ENCODE measurements at places on chromosomes 2 and 18.

DNA sequence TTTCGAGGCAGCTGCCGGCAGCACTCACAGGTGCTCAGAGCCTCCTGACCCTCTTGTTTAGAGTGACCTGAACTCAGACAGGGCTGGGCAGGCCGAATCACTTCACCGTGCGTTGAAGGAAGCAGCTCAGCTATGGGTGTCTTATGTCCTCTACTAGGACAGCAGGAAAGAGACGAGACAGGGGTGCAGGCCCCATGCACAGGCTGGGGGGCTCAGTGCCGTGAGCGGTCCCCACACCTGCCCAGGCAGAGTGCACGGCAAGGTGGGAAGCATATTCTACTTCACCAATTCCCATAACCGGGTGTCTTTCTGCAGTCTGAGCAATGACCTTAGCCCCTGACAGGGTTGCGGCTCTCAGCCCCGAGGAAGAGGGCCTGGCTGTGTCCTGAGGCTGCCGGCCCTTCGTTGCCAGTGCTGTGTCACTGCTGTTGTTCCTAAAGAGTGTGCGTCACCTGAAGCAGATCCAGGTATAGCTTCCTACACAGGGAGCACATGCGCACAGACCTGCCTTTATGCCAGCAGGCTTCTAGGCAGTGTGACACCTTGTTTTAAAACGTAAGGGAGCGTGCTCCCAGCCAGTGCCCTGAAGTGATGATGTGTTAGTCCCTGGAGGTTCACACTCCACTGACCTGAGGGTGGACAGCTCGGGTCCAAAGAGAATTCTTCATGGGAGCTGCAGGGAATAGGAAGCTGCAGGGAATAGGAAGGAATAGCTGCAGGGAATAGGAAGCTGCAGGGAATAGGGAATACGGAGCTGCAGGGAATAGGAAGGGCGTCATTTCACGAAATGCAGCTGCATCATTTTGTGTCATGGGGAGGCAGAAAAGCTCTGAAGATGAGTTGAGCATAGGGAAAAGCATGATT is 207.9 kb upstream of the SALL3 start:
- DNase-seq, result no peak

DNA sequence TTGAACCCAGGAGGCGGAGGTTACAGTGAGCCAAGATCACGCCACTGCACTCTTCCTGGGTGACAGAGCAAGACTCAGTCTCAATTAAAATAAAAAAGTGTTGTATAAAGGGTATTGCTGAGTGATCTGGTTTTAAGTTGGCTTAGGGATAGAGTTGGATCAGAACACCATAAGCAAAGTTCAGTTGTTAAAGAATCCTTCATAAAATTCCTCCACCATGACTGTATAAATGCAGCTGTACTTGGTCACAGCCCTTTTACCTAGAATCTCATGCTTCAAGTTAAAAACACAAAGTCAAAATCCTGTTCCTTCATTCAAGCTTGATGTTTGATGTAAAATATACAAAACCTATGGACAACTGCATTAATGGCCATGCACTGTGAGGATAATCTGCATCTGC is 33.4 kb upstream of the PNO1 start:
- DNase-seq, result no peak

GRCh38 chr2:53880756-53881155 is 21.0 kb upstream of the GPR75 start:
- DNase-seq, result no peak

DNA sequence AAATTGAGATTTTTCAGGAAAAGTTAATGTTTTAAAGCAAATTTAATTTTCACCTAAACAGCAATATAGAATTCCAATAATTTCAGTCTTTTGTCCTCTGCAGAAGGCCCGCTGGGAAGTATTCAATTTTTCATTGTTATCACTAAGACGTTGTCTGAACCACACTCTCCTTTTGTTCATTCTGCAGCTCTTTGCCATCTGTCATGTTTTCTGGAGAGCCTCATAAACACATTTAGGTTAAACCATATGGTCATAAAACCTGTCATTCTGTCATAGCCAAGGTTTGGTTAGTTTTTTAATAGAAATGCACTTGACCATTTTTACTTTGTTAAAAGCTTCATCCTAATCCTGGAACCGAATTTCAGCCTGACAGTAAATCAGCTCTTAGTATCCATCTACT is 54.0 kb upstream of the PGAP1 start:
- no peak for DNase-seq

DNA sequence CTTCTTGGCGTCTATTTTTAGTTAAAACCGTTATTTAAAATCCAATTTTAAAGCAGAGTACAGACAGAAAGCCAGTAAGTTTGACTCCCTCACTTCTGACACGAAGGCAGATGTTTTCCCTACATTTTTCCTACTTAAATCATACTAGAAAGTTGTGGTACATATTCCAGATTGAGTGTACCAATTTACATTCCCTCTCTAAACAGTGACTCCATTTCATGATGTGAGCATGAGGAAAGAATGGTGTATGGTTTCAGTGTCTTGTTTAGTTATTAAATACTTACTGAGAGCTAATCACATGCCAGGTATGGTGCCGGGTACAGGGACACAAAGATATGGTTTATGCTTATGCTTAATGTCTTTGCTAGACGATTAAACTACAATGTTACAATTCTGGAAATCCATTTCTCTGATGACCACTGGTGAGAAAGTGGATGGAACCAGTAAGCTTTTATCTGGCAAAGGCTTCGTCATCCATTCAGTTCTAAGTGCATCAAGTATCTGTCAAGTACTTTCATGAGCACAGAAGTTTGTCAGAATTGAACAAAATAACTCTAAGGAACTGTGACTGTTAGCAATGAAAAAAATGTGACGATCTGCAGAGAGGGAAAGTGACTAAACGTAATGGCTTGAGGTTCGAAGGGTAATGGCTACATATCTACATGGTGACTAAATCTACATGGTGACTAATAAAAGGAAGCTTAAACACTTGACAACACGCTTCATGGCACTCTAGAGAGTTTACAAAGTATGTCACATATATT is 25.7 kb downstream of the MAP4K3 start:
- DNase-seq, result no peak

DNA sequence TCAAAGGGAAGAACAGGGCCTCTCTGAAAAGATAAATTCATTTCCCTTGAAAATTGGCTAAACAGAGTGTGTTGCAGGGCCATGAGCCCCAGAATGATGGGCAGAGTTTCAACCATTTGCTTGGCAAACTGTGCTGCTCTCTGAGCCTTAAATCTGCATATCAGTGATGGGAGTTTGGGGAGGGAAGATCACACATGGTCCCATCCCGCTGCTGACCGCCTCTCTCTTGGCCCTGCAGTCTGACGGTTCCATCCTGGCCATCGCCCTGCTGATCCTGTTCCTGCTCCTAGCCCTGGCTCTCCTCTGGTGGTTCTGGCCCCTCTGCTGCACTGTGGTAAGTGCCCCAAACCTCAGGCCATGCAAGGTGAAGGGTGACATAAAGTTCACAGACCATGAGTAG is 139.0 kb downstream of the ANTXR1 start:
- DNase-seq, result no peak

DNA sequence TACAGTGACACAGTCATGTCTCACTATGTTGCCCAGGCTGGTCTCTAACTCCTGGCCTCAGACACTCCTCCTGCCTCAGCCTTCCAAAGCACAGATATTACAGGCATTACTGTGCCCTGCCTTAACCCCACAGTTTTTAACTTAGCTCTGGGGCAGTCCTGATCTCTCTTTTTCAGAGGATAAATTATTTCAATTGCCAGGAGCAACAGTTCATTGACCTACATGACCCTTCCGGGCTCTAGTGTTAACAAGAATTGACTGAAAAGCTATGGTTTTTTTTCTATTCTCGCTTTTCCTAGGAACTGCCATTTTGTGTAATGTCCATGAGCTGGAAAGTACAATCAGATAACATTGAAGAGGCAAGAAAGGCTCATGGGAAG is 92.8 kb downstream of the HNRNPLL start:
- DNase-seq, result no peak

DNA sequence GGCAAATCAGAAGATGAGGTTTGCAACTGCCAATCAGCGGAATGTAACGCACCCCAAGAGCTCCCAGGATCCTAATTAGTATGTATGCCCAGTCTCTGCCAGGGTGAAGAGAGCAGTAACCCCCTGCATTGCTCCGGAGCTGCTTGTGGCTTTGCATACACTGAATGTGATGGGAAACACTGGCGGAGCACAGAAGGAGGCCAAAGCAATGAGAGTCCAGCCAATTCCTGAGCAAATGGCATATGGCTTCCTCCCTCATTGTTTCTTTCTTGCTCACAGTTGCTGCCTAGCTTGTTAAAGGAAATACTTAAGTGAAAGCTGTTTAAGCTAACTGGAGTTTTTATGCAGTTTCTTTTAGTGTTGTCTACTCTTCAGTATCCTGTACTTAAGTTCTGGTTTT is 343.5 kb upstream of the NT5C1B start:
- no peak for DNase-seq

DNA sequence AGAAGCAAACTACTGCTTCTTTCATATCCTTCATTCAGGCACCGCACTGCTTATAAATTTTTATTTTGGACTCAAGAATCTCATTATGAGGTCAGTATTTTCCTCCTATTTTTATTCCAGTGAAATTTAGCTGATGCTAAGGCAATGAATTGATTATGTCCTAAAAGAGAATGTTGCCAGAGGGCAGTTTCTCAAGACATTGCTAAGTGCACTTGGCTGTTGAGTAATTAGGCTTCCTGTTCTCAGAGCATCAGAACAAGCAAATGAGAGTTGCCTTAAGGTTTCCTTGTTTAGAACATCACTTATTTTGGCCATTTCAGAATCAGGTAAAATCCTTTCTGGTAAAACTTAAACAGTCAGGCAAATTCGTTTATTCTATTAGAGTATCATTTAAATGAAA is 548.6 kb upstream of the ZEB2 start:
- DNase-seq, result no peak

- no peak for DNase-seq
These were observed 135.8 kb upstream of the SH3BP4 start for GRCh38 chr2:234816056-234816455.

DNA sequence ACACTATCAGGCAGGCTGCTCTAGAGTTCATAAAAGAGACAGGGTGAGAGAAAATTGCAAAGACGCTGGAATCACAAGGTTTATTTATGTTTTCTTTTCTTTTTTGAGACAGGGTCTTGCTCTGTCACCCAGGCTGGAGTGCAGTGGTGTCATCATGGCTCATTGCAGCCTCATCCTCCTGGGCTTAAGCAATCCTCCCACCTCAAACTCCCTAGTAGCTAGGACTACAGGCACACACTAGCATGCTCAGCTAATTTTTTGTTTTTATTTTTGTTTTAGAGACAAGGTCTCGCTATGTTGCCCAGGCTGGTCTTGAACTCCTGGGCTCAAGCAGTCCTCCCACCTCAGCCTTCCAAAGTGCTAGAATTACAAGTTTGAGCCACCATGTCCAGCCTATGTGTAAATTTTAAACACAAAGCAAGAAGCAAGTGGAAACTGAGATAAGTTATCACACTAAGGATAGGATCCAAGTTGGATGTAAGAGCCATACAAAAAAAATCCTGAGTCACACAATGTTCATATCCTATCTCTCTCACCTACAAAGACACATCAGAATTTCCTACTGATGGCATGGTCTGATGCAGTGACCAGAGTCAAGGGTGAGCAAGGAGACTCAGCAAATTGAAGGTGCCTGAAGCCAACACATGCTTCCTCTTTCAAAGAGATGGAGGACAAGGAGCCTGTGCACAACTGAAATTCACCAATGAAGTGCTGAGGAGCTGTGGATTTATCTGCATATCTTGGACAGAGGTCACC is 31.4 kb downstream of the MYL12B start:
- no peak for DNase-seq

GRCh38 chr2:56132138-56132537 is 51.7 kb upstream of the CCDC85A start:
- DNase-seq, result peak; percentile 75

DNA sequence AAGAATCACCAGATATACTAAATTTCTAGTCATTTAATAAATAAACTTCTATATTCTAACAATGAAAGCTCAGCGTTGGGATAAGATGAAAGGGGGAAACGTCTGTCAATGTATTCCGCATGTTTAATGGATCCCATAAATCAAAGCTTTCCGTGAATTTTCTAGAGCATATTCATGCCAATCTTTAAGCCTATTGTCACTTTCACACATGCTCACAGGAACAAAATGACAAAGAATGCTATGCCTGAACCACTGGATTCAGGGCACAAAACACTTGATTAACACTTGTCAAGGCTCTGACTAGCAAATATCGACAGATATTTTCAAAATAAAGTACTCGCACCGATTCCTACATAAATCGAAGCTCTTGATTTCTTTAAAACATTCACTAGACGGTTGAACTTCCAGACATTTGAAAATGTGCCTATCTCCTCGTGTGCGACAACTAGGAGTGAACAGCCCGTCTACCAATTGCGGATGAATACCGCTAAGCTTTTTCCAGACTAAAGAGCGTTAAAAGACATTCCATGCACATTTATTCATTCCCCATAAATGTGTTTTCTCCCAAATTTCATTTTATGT is 1.8 kb downstream of the TLK1 start:
- DNase-seq, result no peak

GRCh38 chr2:1664698-1665097 is 79.6 kb downstream of the PXDN start:
- DNase-seq, result no peak

GRCh38 chr2:127576433-127577207 is 41.1 kb downstream of the MYO7B start:
- DNase-seq, result peak; percentile 55

DNA sequence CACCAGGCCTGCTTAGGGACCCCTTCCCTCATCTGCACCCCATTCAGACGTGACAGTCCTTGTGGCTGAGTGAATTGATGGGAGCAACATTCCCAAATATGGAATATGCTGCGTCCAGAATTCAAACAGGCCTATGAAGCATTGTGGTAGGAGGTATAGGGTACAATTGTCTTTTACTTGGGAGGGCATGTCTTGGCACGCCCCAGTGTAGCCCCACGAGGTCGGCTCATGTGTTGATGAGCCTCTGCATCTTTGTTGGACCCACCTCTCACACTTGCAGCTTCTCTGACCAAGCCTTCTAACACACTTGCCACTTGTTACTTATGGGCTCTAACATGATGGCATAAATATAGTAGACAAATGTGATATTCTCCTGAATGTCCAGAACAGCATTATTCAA is 1.6 kb downstream of the TIMM21 start:
- DNase-seq, result no peak

GRCh38 chr18:26869640-26870039 is 4.1 kb upstream of the AQP4 start:
- DNase-seq, result peak; percentile 11

- DNase-seq, result no peak
These were observed 685.1 kb downstream of the NRXN1 start for GRCh38 chr2:50346629-50347357.

DNA sequence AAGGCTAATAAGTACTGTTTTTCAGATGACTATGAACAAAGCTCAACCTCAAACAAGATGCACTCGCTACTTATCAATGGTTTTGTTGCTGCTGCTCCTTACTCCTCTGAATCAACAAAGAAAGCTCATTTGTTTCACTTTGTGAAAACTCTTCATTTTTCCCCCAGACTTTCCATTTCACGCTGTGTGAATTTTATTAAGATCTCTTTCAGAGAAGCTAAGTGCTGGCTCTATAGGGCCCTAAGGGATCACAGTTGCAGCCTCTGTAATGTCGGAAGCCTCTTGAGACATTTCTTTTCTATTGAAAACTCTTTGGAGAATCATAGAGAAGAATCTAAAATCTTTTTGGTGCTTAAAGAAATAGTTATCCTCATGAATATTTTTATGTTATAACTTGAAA is 209.8 kb downstream of the CD226 start:
- DNase-seq, result no peak

GRCh38 chr2:229922449-229923386 is at the start of gene FBXO36:
Gene FBXO36, plus strand, starts transcription at chr2:229922503. Its CDS starts 11 bp downstream, at chr2:229922514.
- no peak for DNase-seq

Data from globus pallidus (tissue), 1 donor.